ENCODE measurements at places on chromosomes 2 and 18.

DNA sequence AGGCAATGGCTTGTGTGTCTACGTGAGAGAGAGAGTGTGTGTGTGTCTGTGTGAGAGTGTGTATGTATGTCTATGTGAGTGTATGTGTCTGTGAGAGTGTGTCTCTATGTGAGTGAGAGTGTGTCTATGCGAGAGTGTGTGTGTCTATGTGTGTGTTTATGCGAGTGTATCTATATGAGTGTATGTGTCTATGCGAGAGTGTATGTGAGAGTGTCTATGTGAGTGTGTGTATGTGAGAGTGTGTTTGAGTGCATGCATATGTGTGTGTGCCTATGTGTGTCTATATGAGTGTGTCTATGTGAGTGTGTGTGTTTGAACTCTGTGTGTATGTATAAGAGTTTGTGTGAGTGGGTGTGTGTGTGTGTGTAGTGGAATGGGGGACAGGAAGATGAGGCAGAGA is 9.8 kb upstream of the GNLY start:
- no peak for DNase-seq

DNA sequence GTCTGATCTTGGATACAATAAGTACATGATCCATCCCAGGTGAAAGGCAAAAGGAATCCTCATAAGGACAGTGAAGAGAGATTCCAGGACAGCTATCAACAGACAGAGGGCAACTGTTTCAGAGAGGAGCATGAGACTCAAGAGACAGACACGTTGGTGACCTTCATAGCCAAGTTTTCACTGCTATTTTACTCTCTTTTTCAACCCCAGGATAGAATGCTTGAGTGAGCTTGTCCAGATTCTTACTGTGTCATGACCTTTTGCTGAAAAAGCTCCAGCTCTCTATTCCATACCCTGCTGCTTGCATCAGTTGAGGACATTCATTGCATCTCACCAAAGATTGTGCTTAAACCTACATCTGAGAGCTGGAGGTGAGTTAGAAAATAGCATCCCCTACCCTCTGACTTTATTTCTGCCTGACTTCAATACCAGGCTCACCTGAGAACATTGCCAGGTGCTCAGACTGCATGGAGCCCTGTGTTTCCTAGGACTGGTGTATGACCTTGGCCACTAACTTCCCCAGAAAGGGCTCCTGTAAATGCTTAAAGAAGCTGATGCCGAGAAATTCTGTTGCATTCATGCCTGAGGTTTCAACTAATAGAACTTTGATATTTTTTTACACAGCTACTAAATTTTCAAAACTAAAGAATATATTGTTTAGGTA is 70.4 kb upstream of the TMEM17 start:
- no peak for DNase-seq

DNA sequence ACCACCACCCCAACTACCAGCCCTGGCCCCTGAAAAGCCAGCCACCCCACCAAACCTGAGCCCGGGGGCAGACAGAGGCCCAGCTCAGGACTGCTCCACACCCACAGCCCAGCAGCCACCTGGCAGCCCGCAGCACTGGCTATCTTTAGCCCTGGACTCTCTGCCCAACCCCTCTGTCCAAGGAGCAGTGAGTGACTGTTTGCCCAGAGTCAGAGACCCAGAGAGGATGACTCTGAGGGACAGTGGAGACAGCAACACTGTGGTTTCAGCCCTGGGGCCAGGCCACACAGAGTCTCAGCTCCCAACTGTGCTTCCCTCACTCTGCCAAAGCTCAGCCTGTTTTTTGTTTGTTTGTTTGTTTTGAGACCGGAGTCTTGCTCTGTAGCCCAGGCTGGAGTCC is 32.6 kb downstream of the BIN1 start:
- DNase-seq = no peak

DNA sequence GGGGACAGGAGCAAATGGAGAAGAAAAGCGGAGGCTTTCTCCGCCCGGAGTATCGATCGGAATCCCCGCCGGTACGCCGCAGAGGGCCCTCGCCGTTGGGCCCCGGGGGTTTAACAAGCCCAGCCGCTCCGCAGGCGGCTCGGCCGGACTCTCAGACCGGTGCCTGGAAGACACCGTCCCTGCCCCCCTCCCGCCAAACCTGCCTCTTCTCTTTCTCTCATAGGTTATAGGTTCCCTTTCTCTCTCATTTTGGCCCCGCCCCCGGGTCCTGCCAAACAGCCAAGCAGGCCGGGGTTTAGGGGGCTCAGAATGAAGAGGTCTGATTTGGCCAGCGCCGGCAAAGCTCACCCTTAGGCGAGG is 4.4 kb downstream of the ONECUT2 start:
- DNase-seq = no peak

DNA sequence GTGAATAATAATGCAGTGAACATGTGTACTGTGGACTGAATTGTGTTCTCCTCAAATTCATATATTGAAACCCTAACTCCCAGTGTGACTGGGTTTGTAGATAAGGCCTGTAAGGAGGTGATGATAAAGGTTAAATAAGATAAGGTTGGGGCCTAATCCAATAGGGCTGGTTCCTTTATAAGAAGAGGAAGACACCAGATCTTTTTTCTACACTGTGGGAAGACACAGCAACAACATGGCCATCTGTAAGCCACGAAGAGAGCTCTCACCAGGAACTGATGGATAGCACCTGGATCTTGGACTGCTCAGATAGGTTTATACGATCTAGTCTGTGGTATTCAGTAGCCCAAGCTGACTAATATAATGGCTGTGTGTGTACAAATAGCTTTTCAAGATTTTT is 66.8 kb downstream of the BMPR2 start:
- no peak for DNase-seq

Measured in stimulated activated CD8-positive, alpha-beta memory T cell treated with anti-CD3 and anti-CD28 coated beads, Interleukin-15, amount 100 ng/mL, for 48 hours (primary cell).